H7 (cell line): ENCODE measurements at places on chromosomes 7 and 10.
A peak's percentile ranks its signal among the peaks of the same experiment; 100 is the strongest.

- DNase-seq, result no peak
Measured at GRCh38 chr7:145175366-145175765, 339.5 kb upstream of the TPK1 start.

- DNase-seq, result no peak
Measured at GRCh38 chr7:83366629-83367028, 203.9 kb upstream of the PCLO start.

GRCh38 chr10:43491855-43492254 is 54.9 kb downstream of the ZNF487 start:
- no peak for DNase-seq

GRCh38 chr7:8277394-8277982 is 15.5 kb upstream of the ICA1 start:
- peak; percentile 66 for DNase-seq

DNA sequence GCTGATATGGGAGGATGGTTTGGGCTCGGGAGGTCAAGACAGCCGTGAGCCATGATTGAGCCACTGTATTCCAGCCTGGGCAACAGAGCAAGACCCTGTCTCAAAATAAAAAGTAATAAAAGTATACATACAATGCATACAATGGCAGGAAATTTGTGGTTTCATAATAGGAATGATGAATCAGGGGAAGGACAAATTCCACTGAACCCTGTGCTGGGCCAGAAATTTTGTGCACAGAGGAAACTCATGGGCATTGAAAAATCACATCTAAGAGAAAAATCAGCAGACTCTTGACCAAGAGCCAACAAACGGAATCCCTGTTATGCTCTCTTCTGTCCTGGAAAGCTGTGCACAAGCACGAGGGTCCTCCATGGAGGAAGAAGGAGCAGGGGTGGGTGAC is 35.1 kb downstream of the SEM1 start:
- no peak for DNase-seq

GRCh38 chr7:40213856-40214255 is 79.1 kb downstream of the SUGCT start:
- no peak for DNase-seq

- DNase-seq, result no peak
Measured at GRCh38 chr7:106987777-106988176, 56.7 kb upstream of the PRKAR2B start.

DNA sequence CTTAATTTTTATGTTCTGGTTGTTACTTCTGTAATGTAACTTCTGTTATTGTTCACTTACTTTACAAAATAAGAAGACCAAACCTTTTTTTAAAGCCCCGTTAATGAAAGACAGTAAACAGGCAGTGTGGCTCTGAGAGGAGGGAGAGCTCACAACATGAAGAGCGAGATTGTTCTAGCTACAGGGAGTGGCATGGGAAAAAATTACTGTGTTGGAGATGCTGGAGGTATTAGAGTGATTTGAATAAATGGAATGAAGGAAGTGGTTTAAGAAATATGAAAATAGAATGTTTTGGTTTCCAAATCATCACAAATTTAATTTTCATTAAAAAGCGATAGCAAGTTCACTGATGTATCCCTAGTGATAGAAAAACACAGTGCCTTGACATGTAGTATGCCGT is 31.8 kb downstream of the REEP3 start:
- DNase-seq, result no peak

- DNase-seq, result no peak
Measured at GRCh38 chr7:149871576-149871975, 2.2 kb upstream of the ATP6V0E2 start.

DNA sequence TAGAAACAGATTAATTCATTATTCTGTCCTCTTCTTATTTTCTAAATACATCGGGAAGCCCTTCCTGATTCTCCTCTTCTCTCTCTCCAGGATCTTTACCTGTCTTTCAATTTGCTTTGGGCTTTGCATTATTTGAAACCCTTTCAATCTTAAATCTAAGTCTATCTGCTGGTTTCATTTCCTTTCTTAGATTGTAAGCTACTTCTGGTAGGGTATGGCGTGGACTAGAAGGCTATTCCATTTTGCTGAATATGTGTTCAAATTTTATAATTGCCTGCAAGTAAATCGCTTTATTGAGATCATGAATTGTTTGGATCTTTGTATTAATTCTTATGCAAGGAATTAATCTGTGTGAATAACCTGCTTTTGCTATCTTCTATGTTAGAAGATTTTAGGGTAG is 11.1 kb downstream of the STAM start:
- no peak for DNase-seq

- peak; percentile 87 for DNase-seq
Measured at GRCh38 chr10:104353325-104354048, at the start of gene CFAP58. Gene CFAP58, plus strand, starts transcription at chr10:104353833. Its CDS starts 65 bp downstream, at chr10:104353898.

GRCh38 chr10:61931620-61932332 is 30.3 kb downstream of the ARID5B start:
- no peak for DNase-seq

DNA sequence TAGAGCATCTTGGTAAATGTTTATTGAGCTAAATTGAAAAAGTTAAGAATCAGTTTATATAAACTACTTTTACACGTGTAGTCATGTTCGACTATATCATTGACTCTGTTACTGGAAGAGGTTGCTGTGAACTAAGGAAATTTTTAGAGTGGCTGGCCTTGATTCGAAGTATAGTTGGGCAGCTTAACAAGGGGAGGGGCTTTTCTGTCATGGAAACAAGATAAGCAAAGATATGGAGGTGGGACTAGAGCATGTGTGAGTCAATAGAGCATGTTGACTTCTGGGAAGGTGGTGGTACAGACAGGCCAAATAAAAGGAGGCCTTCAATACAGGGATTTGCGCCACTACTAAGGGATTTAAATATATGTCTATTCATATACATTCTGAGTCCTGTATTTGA is 7.6 kb downstream of the ATP5F1C start:
- no peak for DNase-seq

DNA sequence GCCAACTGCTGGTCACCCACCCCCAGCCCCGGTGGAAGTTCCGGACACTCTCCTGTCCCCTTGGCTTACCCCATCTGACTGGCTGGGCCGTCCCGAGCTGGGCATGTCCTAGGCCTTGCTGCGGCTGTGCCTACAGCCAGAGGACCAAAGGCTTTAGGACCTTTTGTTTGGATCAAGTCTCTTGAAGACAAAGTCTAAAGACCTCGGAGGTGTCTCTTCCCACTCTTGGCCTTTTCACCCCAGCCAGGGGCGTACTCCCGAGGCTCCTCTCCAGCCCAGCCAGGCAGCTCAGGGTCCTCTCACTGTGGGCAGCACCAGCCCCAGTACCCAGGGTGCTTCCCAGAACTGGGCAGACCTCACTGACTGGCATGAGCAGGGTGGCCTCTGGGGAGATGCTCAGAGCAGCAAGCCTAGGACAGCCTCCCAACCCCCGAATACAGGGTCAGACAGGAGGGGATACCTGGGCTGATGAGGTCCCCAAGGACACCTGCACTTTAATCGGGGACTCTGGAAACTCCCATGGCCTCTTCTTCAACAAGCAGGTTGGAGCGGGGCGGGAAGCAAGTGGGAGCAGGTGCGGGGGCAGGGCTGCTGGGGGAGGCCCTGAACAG is 2.7 kb upstream of the PWWP2B start:
- no peak for DNase-seq

DNA sequence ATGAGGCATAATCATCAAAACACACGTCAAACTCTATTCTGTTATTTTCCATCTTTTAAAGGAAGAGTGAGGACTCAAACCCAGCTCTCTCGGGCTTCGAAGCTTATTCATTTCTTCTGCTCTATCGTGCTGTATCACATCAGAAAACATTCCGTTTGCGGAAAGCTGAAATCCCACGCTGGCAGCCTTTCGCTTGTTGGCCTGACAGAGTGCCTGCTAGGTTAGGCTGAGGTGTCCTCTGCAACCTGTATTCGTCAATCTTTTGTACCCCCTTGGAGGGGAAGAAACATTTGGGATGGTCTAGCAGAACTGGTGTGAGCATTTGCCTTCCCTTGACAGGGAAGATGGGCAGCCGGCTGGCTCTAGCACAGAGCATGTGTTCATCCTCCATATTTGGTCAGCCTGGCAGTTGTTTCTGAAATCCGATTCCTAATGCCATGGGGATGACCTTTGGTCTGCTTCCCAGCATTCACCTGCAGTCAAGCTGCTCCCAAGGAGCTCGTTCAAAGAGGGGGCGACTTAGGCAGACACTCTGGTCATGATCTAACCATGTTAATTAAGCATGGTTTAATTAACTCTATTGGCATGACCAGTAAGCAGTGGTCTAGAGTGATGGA is 55.2 kb downstream of the TACC2 start:
- peak; percentile 59 for DNase-seq

GRCh38 chr10:51171946-51172345 is 97.7 kb downstream of the PRKG1 start:
- DNase-seq, result no peak

- no peak for DNase-seq
Measured at GRCh38 chr10:1538121-1538520, 199.2 kb downstream of the ADARB2 start.

DNA sequence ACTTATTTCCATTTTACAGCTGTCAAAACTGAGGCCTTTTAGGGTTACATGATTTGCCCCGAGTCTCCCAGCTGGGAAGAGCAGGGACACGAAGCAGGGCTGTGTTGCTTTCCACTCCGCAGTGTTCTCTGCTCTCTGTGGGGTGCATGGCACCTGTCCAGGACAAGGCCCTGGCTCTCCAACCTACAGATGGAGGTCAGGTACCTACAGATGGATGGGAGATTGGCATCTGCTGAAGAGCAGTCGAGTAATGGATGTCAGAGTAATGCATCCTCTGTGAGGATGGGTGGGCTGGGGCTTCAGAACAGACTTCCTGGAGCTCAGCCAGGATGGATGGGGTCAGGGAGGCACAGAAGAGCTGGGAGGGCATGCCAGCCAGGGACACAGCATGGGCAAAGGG is 85.0 kb downstream of the EMX2 start:
- DNase-seq, result no peak

DNA sequence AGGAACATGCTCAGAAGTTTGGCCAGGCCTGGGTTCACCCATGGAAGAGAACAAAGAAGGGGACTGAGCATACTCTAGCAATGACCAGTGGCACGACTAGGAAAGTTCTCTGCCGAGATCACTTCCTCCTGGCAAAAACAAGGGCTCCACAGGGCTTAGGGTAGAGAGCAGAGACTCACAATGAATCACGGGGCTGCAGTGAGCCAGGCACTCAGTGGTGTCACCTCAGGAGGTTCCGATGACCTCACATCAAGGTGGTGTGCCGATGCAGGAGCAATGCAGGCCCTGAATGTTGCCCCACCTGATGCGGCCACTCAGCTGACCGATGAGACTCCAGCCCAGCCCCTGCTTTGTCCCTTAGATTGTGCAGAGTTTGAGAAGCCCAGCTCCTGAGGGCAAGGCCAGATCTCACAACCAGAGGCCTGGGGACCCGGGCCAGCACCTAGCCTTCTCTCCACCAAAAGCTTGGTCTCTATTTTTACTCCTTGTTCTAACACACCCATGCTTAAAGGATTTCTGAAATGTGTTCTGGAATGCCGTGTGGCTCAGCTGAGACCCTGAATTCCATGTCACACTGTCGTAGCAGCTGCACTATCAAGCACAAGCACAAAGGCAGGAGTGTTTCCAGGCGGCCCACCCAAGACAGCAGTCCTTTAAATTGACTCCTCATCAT is 60.9 kb downstream of the COBL start:
- no peak for DNase-seq

GRCh38 chr7:133718131-133718530 is 409.0 kb upstream of the LRGUK start:
- no peak for DNase-seq

DNA sequence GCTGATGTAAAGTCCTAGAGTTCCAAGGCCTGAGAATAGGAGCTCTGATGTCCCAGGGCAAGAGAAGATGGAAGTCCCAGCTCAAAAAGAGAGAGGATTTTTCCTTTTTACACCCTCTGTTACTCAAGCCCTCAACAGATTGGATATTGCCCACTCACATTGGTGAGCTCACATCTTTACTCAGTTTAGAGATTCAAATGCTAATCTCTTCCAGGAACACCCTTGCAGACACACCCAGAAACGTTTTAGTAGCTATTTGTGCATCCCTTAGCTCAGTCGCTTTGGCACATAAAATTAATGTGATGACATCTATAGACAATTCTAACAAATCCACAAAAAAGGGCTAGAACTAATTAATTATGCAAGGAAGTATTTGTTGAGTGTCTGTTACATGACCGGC is 27.1 kb downstream of the ARMC3 start:
- DNase-seq, result no peak

GRCh38 chr10:129090618-129091366 is 376.2 kb upstream of the MGMT start:
- no peak for DNase-seq

DNA sequence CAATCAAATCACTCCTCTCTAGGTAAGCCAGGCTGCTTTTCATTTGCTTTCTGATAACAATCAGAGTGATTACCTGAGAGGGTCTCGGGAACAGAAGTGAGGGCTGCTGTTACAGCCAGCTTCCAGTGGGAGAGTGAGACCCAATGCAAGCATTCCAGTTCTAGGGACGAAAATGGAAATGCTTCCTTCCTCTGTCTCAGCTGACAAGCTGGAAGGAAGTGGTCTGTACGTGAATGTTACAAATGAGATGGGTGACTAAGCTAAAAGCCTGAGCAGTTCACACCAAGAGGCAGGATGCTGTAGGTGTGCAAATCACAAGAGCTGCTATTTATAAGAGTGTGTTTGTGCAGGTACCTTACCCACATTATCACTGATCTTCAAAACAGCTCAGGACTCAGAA is 772.4 kb downstream of the GRID1 start:
- no peak for DNase-seq

DNA sequence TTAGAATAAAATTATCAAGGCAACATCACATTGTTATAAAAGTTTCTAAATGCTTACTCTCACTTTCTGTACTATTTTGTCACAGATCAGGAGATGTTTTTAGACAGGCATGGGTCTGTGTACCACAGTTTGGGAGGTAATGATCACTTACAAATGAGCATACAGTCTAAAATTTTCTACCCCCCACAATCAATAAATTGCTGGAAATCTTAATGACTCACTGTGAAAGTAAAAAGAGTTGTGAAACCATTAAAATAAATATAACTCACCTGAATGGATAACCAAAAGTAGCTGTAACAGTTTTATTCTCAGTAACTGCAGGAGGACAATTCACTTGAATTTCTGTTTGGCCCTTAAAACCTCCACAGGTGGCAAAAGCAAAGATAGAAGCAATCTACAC is 13.2 kb downstream of the SYPL1 start:
- no peak for DNase-seq

DNA sequence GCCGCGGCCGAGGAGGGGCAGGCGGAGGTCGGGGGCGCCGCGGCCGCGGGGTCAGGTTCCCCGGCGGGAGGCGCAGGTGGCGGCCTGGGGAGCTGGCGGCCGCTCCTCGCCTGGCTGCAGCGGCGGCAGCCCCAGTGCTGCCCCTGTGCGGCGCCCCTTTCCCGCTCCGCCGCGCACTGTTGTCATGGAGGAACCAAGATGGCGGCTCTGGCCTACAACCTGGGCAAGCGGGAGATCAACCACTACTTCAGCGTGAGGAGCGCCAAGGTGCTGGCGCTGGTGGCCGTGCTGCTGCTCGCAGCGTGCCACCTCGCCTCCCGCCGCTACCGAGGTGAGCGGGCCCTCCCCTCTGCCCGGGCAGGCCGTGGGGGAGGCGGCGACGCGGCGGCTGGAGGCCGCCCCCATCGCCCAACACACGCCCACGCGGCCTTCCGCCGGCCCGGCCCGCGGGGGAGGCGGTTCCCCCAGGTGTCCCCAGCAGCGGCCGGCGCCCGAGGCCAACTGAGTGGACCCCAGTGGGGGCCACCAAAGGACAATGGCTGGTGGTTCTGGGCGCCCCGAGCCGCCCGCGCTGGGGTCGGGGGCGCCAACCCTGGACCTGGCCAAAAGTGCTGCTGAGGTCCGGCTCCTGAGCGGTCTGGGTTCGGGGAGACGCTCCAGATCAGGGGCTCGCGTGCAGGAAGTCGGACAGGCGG is 425 bp downstream of the CASD1 start:
- peak; percentile 88 for DNase-seq

- peak; percentile 20 for DNase-seq
Measured at GRCh38 chr7:24419077-24419476, 135.1 kb downstream of the NPY start.
